Frontal cortex (tissue), 4 donors: ENCODE measurements at places on chromosomes 1 and 21.

DNA sequence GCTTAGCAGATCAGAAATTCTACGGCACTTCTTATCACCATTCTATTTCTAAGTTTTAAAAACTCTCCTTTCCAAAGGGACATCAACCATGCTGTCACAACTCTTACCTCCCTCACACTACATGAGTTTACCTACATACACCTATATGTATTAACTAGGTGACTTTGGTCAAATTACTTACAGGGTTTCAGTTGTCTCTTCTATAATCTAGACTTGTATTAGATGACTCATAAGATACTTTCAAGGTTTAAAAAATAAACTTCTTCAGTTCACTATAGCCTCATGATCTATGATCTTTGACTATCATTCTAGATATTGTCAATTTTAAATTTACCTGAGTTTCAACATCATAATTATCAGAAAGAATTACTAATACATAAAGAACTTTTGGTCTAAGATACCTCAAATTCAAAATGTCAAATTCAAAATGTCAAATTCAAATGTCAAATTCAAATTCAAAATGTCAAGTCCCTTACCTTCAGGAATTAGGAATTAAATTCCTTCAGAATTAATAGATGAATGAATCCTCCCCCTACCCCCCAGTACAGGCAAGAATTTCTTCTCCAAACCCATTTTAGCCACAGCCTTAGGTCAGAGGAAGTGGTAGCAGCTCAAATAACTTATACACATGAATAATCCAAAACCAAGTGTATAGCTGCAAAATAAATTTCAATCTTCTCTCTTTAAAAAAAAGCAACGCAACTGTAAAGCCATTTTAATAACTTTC, 31.1 kb downstream of the OTUD7B start:
- DNase-seq: no peak

DNA sequence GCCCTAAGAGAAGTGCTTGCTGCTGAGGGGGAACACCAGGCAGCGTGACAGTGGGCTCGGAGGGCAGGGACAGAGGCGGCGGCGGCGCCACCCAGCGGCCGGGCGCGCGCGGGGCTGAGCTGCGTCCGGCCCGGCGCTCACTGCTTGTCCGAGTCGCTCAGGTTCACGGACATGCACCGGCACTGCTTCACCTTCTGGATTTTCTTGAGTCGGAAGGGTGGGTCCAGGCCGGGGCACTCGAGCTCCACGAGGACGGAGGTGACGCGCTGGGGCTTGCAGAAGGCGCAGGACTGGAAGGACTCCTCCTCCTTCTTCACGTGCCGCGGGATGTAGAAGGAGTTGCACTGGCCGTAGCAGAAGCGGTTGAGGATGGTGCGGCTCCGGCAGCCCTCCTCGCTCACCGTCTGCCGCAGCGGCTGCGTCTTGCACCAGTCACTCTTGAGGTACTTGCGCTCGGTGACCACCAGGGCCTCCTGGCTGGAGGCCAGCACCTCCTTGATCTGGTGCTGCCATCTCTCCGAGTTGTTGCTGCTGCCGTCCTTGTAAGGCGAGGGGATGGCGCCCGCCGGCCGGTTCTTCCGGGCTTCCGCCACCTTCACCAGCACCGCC, 119.0 kb downstream of the GREM2 start:
- DNase-seq: peak; percentile 26

DNA sequence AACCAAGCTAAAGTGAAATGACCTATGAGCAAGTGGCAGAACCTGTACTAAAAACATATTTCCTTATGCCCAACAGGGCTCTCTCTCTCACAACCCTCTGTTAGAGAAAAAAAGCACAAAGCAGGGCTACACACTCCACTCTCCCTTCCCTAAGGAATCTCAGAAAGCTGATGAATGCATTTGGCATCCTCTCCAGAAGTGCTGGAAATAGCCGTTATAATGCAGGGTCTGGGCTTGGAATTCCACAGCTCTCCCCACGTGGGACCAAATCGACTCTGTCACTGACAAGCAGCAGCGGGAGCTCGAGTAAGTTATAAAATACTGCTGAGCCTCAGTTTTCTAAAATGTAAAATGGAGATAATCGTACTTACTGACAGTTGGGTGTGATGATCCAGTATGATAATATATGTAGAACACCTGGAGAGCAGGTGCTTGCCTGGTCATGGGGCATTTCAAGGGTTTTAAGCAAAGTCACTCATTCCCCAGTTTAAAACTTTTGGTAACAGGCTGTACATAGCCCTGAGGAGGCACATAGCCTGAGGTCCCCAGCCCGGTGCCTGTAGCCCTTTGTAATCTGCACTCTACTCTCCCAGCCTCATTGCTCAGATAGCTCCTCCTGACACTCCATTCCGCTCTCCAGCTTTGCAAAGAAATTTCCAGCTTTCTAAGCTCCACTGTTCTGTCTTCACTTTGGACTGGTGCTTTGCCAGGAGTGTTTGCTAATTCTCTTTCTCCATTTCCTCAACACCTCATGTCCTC, 175.6 kb upstream of the DAB1 start:
- DNase-seq: no peak

GRCh38 chr1:91846007-91846638, 39.8 kb downstream of the TGFBR3 start:
- no peak for DNase-seq

DNA sequence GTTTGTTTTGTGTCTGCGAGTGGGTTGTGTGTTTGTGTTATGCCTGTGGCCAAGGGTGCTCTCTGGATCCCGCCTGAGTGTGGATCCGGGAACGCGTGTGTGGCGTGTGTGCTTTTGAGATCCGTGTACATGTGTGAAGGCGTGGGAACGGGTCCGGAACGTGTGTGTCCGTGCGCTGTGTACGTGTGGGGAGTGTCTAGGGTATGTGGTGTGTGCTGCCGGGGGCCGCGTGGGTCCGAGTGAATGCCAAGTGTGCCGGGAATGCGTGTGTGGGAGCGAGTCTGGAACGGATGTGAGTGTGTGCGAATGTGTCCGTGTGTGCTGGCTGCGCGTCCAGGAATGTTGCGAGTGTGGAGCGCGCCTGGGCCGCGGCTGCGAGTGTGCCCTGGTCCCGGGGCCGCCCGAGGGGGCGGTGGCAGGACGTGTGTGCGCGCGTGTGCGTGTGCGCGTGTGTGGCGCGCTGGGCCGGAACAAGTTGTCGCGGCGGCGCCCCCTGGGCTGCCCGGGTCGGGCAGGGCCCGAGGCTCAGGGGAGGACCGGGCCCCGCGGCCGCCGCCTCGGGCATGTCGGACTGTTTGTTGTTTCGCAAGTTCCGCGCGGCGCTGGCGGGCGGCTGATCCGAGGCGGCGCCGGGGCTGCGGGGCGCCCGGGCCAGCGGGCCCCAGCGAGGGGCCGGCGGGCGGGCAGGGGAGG, 953 bp downstream of the PTPRU start:
- DNase-seq: peak; percentile 61

DNA sequence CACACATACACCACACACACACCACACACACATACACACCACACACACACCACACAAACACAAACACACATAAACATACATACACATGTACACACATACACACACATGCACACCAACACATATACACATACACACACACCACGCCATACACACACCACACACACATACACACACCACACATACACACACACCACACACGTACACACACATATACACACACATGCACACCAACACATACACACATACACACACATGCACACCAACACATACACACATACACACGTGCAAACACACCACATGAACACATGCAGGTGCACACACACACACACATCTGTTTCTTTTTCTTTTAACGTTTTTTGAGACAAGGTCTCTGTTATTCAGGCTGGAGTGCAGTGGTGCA, 41.0 kb upstream of the SLC45A1 start:
- DNase-seq: no peak

DNA sequence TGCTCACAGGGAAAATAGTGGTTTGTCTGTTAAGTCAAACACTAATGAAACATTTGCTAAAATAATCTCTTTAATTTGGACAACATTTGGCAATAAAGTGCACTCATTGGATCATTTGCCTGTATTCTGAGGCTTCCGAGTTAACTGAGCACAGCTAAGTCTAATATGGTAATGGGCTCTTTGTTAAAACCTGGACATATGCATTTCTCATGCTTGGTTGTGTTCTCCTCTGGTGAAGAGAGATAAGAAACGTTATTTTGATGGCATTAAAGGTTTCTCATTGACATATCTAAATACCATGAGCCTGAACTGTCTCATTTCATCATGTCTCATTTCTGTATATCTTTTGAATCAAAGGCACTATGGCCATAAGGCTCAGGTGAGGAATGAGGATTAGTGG, 13.4 kb upstream of the NRIP1 start:
- no peak for DNase-seq

GRCh38 chr1:16230744-16231143, 6.2 kb downstream of the CPLANE2 start:
- no peak for DNase-seq

GRCh38 chr1:81664341-81664740, 136.4 kb upstream of the ADGRL2 start:
- no peak for DNase-seq

DNA sequence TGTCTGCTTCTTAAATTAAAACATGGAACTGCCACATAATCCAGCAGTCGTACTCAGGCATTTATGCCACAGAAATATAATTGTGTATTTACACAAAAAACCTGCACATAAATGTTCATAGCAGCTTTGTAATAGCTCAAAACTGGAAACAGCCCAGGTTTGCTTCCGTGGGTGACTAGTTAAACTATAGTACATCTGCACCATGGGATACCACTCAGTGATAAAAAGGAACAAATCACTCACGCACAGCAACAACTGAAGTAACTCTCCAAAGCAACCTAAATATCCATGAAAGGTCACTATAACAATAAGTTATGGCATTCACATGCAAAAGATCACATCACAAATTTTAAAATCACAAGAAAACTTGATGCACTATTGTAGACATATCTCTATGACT, 64.4 kb downstream of the KCNT2 start:
- no peak for DNase-seq

- peak; percentile 65 for DNase-seq
Measured at GRCh38 chr1:91500756-91501522, at the start of gene CDC7. CDC7 (plus strand) TSS chr1:91500851; CDS start chr1:91501717, 866 bp downstream.

DNA sequence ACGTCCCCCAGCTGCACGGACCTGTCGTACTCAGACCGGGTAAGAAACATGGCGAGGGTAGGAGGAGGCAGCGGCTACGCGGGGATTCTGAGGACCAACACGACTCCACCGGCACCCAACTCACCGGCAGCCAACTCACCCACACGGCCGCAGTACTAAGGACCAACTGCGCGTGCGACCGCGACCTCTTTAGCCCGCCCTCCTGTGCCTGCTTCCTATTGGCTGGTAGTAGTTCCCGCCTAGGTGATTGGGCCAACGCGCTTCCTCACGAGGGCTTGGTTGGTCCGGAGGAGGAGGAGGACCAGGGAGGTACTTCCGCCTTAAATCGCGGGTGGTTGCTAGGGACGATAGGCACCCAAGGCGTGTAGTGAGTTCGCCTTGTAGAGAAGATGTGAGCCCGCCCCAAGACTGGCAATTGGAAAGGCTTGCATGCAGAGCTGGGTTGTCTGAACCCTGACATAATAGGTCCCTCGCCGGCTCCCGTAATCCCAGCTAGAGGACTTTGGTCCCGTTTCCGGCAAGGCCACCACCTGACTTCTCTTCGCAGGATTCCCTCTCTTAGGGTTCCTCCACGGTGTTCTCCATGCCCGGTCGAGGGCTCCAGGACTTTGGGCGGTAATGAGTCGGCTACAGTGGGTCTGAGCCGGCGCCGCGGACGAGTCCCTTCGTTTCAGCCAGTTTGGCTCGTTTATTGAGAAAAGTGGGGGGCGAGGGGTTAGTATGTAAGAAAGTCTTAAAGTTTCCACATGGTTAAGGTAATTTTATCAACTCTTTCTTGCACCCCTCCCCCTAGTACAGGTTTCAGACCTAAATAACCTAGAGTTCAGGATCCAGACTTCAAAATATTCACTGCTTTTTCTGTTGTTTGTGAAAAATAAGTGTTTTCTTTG, at the start of gene PSMA5:
Gene PSMA5 (minus strand): TSS at position 168 of the 890 bp plus-strand sequence. CDS start 118 bp downstream, at position 50.
- peak; percentile 89 for DNase-seq

GRCh38 chr1:234972411-234973191, 156.0 kb downstream of the TOMM20 start:
- no peak for DNase-seq

DNA sequence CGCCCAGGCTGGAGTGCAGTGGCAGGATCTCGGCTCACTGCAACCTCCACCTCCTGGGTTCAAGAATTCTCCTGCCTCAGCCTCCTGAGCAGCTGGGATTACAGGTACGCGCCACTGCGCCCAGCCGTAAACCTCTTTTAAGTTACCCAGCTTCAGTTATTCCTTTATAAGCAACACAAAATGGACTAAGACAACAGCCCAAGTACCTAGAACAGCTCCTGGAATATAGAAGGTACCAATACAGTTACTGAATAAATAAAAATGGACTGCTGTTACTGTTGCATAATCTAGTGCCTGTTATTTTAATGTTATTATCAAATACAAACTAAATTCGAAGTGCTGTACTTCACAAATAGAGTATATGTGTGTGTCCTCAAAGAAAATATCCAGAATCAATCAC, 17.1 kb downstream of the RNF115 start:
- DNase-seq: no peak

- DNase-seq: peak; percentile 83
Measured at GRCh38 chr1:247331172-247331524, 519 bp downstream of the ZNF496 start.

DNA sequence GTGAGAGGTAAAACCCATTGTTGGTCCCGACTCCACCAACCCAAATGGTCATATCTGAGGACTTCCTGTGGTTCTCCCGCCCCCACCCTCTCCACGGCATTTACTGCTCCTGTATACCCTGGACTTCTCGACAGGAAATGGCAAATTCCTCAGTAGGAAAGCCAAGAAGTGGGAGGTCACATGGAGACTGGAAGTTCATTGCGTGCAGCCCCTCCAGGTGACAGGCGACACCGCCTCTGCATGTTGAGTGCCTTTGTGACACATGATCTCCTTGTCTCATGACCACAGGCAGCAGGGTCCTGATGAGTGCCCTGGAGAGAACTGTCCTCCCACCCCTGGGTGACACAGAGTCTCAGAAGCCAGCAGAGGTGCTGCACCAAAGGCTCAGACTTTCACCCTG, 24.2 kb downstream of the ERG start:
- DNase-seq: no peak

- DNase-seq: no peak
Measured at GRCh38 chr1:12400027-12400693, 170.3 kb downstream of the VPS13D start.

DNA sequence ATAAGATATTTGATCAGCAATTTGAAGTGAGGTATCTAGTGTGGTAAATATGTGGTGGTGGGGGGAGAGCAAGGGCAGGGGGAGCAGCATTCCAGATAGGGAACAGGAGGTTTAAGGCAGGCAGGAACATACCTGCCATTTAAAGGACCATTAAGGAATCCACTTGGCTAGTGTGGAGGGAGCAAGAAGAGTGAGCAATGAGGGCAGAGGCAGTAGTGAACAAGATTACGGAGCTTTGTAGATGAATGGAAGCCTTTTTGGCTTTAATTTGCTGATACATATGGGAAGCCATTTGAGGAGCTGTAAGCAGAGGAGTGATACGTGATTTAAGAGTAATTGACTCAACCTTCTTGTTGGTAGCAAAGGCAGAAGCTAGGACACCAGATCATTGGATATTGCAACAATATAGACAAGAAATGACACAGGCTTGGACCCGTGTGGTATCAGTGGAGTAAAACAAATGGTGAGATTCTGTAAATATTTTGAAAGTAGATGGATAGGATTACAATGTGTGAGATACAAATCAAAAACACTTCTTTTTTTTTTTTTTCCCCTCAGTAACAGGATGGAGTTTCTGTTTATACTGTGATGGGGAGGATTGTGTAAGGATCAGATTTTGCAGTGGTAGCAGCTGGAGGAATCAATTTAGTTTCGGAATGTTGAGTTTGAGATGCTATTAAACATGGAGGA, 73.8 kb upstream of the B3GALT2 start:
- no peak for DNase-seq

GRCh38 chr1:12245116-12245515, 15.3 kb downstream of the VPS13D start:
- no peak for DNase-seq

GRCh38 chr21:37407719-37408420, 41.3 kb downstream of the DYRK1A start:
- DNase-seq: no peak
